ENCODE measurements at places on chromosomes 4 and X.

DNA sequence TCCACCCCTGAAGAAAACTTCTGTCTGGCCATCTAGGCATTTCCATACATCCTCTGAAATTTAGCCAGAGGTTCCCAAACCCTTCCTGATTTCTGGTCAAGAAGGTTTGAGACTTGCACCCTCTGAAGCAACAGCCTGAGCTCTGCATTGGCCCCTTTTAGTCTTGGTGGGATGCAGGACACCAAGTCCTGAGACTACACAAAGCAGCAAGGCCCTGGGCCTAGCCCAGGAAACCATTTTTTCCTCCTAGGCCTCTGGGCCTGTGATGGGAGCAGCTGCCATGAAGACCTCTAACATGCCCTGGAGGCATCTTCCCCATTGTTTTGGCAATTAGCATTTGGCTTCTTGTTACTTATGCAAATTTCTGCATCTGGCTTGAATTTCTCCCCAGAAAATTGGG lies 196.6 kb downstream of the IL1RAPL2 start:
- no peak for DNase-seq

GRCh38 chr4:47017081-47017480 lies 14.3 kb upstream of the GABRB1 start:
- no peak for DNase-seq

DNA sequence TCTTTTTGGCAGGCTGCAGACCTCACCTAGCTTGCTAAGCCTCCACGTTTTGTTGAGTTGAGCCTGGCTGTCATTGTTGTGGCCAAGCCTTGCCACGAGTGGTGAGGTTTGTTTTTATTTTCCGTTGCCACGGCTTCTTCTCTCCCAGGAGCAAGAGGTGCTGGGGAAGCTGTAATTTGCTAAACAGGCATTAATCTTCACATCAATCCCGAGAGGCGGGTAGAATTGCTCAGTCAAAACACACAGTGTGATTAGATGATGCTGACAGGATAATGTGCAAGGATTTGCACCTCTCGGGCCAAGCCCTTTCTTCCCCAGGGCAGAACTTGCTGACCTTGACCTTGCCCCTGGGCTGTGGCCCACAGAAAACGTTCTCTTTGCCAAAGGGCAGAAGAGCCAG lies 72.2 kb upstream of the ATP6AP2 start:
- DNase-seq = no peak

DNA sequence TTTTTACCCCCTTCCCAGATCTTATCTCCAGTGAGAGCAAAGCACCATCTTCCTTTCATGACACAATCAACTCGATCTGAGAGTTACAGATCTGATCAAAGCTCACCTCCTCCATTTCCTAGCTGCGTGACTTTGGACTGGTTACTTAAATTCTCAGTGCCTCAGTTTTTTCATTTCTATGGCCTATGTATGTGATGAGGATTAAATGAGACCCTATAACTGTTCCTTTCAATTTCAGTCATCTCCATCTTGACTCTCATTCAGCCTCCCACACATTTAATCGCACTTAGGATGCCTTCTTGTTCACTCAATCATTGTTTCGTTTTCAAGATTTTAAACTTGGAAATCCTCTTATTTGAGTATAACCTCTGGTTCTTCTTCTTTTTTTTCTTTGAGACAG lies 20.1 kb upstream of the CXCR3 start:
- no peak for DNase-seq

- DNase-seq = no peak
These were observed 381.2 kb downstream of the RAPGEF2 start for GRCh38 chr4:159483782-159484741.

- DNase-seq = no peak
These were observed 83.2 kb downstream of the GPAT3 start for GRCh38 chr4:83618991-83619645.

GRCh38 chr4:13860126-13860525 lies 232.6 kb upstream of the BOD1L1 start:
- DNase-seq = no peak

DNA sequence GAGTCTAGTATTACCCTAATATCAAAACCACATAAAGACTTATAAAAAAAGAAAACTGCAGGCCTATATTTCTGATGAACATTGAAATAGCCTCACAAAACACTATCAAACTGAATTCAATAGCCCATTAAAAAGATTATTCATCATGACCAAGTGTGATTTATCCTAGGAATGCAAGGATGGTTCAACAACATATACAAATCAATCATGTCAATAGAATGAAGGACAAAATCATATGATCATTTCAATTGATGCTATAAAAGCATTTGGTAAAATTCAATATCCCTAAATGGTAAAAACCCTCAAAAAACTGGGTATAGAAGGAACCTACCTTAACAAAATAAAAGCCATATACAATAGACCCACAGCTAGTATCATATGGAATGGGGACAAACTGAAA lies 797.9 kb upstream of the INTU start:
- DNase-seq = no peak

GRCh38 chrX:152656890-152657289 lies 19.2 kb downstream of the GABRQ start:
- no peak for DNase-seq

GRCh38 chr4:156111686-156112085 lies 158.0 kb upstream of the CTSO start:
- no peak for DNase-seq

- no peak for DNase-seq
These were observed 53.8 kb downstream of the RNF150 start for GRCh38 chr4:141079393-141079930.

GRCh38 chrX:109747681-109748080 lies 14.6 kb upstream of the ACSL4 start:
- DNase-seq = no peak

DNA sequence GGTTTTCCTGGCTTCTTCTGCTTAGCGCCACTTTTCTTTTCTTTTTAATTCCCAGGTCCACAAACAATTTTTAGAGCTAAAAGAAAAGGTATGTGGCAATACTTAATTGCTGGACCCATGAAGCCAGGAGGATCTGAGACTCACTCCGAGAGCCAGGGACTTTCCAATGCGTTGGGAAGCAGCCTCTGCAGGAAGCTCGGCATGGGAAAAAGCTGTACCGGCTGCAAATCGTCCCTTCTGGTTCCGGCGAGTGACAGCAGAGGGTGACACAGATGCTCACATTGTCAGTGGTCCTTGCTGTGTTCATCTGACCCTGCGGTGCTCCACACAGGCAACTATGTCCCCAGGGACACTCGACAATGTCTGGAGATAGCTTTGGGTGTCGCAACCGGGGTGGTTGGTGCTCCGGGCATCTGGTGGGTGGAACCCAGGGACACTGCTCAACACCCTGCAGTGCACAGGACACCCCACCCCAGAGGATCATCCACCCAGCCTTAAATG lies 164.0 kb downstream of the PRKX start:
- no peak for DNase-seq

- DNase-seq = peak; percentile 53
These were observed 41.4 kb upstream of the CXCL13 start for GRCh38 chr4:77564231-77564630.

All from fibroblast of the conjunctiva (primary cell).